GM04503 (cell line): ENCODE measurements at places on chromosomes 1 and 21.

GRCh38 chr1:23751050-23751814, 8.0 kb downstream of the ELOA start:
- DNase-seq: no peak

GRCh38 chr1:183070234-183070922, 47.2 kb downstream of the LAMC1 start:
- no peak for DNase-seq

DNA sequence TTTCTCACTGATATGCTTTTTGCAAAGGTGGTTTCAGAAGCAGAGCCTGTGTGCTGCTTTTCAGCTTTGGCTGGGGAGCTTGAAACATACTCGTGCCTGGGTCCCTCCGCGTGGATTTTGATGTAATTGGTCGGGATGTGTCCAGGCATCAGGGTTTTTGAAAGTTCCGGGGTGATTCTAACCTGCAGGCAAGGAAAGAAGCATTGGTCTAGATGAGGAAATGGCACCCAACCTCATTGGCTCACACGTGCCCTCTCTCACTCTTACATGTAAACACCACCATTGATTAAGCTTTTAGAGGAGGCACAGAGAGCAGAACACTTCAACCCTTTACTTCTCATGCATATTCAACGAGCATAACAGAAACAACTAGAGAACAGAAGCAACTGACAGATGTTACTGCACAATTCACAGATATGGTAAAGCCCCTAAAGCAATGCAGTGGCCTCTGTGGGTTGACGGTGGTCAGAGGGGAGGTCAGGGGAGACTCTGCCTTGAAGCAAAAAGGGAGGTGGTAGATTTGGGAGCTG, 112.1 kb downstream of the TLR5 start:
- DNase-seq: no peak

DNA sequence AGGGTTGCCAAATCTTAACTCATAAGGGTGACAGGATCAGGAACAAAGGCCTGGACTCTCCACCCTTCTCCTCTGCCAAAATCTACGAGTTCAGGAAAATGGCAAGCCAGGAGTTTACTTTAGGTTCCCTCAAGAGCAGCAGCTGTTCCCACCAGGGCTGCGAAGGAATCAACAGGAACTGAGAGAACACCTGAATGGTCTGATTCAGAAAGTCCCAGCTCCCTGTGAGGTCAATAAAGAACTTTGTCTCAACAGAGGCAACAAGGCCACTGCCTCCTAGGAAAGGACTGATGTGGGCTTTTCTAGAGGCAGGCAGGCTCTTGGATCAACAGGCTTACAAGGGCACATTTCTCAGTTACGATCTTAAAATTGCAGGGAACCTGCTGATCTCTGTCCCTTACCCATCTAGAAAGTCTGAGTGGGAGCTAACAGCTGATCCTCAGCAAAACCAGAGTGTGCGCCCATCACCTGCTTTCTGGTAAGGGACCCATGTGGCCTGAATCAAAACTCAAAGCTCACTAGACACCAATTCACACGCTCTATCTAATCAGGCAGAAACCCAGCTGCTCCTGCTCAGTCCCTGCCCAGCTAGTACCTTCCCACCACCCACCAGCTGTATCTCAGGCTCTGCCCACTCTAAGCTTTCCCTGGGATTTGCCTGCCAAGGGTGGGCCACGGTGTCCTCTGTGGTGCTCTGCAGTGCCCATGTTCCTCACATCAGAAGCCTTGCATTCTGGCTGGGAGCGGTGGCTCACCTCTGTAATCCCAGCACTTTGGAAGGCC, 83.1 kb downstream of the CAPZB start:
- DNase-seq: no peak

DNA sequence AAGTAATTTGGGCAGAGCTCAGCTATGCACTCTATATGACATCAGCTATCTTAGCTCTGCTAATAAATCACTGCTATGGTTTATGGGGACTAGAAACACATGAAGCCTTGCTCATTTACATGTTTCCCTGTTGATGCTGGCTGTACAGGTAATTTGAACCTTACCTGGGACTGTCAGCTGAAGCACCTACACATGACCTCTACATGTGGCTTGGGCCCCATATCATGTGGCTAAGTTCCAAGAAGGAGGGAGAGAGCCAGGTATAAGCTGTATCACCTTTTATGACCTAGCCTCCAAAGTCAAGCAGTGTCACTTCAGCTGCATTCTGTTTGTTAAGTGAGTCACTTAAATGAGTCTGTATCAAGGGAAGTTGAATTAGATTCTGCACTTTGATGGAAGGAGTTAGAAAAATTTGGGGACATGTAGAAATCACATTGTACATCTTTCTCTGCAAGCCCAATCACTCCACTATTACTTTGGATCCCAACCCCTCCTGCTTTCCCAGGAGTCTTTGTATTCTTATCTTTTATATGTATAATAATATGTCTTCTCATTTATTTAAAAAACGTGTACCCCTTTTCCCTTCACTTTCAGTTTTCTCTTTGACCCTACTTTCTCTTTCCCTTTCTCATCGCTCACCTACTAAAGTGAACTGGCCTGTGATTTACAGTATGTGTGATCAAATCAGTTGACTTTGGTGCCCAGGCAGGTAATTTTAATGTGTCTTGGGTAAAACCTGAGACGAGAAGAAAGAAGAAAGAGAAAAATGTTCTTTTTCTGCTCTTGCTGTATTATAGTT, 53.4 kb upstream of the PRKACB start:
- no peak for DNase-seq

GRCh38 chr1:6496365-6496721, 4.9 kb upstream of the PLEKHG5 start:
- no peak for DNase-seq

- DNase-seq: no peak
These were observed 10.7 kb upstream of the RAD54L start for GRCh38 chr1:46236882-46237281.

- DNase-seq: no peak
These were observed 525.7 kb downstream of the NPHP4 start for GRCh38 chr1:5466487-5466886.

DNA sequence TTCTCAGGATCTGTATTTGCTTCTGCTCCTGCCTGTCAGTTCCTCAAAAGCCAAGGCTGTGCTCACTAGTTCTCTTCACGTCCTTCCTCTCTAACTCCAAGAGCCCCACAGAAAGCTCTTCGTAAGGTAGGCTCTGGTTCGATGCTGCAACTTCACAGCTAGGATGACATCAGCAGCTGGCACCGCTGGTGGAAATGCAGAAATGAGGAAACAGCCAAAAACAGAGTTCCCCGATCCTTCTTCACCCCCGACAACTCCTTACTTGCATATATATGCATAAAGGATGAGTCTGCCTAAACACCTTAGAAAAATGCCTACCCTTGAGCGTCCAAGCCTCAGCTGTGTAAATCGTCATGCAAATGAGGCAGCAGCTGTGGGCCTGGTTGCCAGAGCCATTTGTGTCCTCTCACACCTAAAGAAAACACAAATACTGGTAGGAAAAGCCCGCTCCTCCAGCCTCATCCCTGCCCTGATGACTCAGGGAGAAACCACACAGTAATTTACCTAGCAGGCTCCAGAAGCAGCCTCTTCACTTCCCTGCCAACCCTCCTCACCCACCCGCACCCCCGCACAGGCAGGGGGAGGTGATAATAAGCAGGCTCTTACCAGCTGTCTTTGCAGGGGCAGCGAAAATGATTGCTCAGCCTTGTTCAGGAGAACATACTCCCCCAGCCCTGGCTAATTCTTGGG, 28.2 kb downstream of the BATF3 start:
- DNase-seq: no peak

GRCh38 chr1:70441392-70442035, 30.4 kb downstream of the CTH start:
- DNase-seq: no peak

- no peak for DNase-seq
These were observed 25.9 kb downstream of the PCNX2 start for GRCh38 chr1:233269656-233270055.

- peak; percentile 44 for DNase-seq
These were observed 321.0 kb downstream of the LTN1 start for GRCh38 chr21:28671549-28672195.

- no peak for DNase-seq
These were observed 47.2 kb downstream of the PTPRF start for GRCh38 chr1:43577655-43578542.

DNA sequence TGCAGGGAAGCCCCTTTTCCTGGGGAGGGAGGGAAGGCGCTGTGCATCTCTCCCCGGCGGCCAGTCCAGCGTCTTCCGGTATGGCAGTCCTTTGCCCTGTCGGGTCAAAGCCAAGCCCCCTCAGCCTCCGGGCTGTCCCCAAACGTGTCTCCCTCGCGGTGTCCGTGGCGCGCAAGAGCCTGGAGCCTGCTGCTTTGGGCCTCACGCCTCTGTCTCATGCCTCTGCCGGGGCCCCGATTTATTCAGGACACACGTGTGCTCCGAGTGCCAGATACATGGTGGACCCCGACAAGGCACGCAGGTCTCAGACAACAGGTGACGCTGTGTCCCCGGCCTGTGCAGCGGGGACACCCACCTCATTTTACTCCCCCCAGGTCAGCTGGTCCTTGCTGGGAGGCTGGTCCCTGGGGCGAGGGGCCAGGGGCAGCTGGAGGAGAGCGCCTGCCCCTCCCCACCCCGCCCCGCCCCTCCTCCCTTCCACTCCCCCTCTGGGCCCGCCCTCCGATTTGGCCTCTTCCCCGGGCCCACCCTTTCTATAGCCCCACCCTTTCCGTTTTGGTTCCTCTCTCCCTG, 176.7 kb downstream of the CAMTA1 start:
- no peak for DNase-seq

GRCh38 chr1:212955098-212955497, 4.8 kb downstream of the VASH2 start:
- DNase-seq: no peak

GRCh38 chr1:221708076-221708571, 33.8 kb downstream of the DUSP10 start:
- no peak for DNase-seq

DNA sequence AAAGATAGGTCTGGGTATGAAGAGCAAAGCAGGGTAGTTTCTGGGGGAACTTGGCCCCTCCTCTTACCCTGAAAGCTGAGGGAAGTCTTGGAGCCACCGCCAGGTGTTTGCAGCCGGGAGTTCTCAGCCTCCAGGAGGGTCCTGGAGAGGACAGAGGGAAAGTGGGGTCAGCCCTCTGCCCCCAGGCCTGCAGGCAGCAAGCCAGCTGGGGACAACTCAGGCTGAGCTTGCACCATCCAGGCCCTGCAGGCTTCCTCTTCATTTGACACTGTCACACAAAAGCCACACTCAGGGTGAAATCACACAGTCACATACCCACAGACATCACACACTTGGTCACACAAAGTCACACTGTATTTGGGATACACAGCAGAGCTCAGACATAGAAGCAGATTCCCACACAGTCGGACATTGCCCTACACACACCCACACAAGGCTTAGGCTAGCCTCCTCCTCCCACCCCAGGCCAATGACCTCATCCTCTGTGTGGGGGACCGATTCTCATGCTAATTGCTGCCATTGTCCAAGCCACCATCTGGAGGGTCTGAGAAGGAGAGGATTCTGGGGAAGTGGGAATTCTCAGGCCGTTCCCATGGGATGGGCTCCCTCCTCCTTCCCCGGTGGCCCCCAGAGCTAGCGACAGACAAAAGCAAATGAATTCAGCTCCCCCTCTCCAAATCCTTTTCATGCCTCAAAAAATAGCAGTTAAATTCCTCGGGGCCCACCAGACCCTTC, 3.7 kb downstream of the NES start:
- no peak for DNase-seq

GRCh38 chr21:31848326-31848985, 24.4 kb upstream of the HUNK start:
- no peak for DNase-seq

DNA sequence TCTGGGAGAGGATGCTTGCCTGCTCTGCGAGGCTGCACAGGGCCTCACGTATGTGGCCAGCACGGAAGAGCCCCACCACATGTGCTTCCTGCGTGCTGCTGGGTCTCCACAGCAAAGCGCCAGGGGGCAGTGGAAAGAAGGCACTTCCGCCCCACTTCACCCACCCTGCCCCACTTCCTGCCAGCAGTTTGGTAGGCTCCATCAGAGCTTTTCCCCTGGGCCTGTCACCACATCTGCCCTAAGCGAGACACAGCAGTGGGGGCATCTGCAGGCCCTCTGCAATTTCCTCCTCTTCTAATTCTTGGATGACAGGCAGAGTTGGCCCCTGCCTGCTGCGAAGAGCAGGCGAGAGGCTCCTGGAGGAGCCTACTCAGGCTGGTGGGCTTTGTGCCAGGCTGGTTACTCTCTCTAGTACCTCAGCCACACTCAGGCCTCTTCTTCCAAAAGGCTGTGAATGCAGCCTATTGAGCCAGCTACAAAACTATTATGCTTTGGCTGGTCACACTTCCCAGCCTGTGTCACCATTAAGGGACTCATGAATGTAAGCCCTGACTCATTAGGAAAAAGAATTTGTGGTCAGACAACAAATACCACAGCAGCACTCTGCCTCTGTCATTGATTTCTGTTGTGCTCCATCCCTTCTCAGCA, 25.0 kb downstream of the CD244 start:
- no peak for DNase-seq

DNA sequence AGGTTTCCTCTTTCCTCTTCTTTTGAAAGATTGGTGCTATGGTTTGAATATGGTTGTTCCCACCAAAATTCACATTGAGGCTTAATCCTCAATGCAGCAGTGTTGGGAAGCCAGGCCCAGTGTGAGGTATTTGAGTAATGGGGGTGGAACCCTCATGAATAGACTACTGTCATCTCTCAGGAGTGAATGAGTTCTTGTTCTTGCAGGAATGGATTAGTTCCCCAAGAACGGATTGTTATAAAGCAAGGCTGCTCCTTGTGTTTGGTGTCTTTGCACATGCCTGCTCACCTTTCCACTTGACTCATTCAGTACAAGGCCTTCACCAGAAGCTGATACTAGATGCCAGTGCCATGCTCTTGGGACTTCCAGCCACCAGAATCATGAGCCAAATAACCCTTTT, 223.2 kb downstream of the BACH1 start:
- no peak for DNase-seq

DNA sequence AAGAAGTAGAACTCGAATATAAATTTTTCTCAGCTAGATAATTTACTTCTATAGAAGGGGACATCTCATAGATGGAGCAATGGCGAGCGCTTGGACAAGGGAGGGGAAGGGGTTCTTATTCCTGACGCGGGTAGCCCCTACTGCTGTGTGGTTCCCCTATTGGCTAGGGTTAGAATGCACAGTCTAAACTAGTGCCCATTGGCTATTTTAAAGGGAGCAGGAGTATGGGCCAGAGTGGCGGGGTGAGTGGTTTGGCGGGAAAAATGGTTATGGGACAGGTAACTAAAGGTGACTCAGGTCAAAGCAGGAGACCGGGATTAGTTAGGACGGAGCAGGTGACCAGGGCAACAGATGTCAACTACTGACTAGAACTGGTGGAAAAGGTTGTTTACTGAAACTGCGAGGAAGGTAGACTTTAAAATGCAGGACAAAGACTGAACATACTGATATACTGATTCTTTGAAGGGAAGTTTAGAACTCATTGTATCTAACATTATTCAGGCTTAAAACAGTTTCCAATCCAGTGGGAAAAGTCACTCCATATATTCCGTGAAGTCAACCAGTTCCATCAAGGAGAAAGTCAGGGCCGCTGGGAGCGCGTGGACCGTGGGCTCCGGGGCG, 940 bp upstream of the ATAD3A start:
- peak; percentile 6 for DNase-seq
